T-cell (primary cell): ENCODE measurements at places on chromosomes 2 and 18.

GRCh38 chr18:36035253-36035652, 32.1 kb downstream of the RPRD1A start:
- no peak for DNase-seq

DNA sequence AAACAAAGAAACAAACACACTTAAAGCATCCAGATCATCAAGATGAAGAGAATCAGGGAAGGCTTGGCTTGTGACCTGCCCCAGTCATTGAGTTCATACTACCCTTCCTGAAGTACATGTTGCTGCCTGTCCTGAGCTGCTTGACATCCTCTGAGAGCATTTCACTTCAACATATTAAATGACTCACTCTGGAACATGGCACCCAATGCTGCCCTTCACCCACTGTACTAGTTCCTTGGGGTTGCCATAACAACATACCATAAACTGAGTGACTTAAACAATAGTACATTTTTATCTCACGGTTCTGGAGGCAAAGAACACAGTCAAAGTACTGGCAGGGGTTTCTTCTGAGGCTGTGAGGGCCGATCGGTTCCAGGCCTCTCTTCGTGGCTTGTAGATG, 371.3 kb downstream of the RNF144A start:
- DNase-seq: no peak

- DNase-seq: no peak
These were observed 62.3 kb upstream of the TMEM178A start for GRCh38 chr2:39603436-39603835.

GRCh38 chr2:127155947-127156346, 49.0 kb upstream of the BIN1 start:
- no peak for DNase-seq

DNA sequence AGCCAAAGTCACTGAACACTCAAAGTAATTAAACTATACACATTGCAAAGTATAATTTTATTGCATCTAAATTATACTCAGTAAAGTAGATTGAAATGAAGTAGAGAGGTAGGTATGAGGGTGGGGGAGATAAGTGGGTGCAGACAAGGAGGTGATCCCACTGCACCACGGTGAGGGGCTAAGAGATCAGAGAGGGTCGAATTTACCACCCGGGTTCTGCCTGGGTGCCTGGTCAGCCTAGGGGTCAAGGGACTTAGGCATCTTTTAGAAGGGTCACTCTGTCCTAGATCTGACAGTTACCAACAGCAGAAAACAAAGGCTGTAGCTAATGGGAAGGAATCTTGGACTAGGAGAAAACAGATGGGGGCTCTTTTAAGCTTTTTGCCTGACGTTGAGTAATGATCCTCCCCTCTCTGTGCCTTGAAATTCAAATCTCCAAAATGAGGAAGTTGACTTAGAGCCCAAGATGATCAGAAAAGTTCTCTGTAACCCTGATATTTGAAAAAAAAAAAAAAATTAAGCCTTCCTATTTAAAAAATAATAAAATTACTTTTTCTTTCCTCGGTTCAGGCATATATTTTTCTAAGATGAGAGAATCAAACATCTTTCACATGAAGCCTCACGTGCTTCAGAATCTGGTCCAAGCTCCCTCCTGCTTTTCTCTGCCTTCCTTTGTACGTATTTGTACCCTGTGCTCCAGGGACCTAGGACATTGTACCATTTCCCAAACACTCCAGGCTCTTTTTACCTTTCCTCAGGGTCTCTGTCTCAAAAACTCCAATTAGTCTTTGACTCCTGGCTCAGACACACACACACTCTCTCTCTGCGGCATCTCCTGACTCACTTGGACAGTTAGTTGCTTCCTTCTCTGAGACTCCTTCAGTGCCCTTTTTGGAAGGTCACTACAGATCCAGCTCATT, 353.9 kb downstream of the CYRIA start:
- no peak for DNase-seq
